Smooth muscle cell of the umbilical artery (primary cell): ENCODE measurements at places on chromosomes 11 and 22. TPM values are rescaled to one million over a fixed set of nuclear protein-coding genes. Genes with fewer than 3 reads are reported as not detected.

The MN1 gene
- 0.55 and 1.8 TPM in 2 replicates for total RNA-seq

The ZNHIT2 gene
- total RNA-seq, result 6.5 and 7.3 TPM in 2 replicates

The LMO2 gene
- total RNA-seq, result 0.09 TPM in 1 of 2 replicates, not detected in the other

The MMP27 gene
- not detected in 2 replicates for total RNA-seq

The MS4A6E gene
- total RNA-seq, result not detected in 2 replicates

The ZNF280A gene
- 0.23 TPM in 1 of 2 replicates, not detected in the other for total RNA-seq

The OR6T1 gene
- not detected in 2 replicates for total RNA-seq

The EMID1 gene
- total RNA-seq, result not detected in 2 replicates

The DUSP8 gene
- total RNA-seq, result 0.59 and 1.3 TPM in 2 replicates
